ENCODE measurements at places on chromosomes 7 and 10.

GRCh38 chr7:90877201-90877600 is 281.1 kb downstream of the CDK14 start:
- DNase-seq = no peak

- DNase-seq = no peak
Measured at GRCh38 chr10:116891208-116891607, 41.9 kb downstream of the ENO4 start.

- no peak for DNase-seq
Measured at GRCh38 chr7:144384071-144384470, 19.4 kb downstream of the NOBOX start.

- no peak for DNase-seq
Measured at GRCh38 chr10:33045421-33045820, 87.4 kb upstream of the ITGB1 start.

DNA sequence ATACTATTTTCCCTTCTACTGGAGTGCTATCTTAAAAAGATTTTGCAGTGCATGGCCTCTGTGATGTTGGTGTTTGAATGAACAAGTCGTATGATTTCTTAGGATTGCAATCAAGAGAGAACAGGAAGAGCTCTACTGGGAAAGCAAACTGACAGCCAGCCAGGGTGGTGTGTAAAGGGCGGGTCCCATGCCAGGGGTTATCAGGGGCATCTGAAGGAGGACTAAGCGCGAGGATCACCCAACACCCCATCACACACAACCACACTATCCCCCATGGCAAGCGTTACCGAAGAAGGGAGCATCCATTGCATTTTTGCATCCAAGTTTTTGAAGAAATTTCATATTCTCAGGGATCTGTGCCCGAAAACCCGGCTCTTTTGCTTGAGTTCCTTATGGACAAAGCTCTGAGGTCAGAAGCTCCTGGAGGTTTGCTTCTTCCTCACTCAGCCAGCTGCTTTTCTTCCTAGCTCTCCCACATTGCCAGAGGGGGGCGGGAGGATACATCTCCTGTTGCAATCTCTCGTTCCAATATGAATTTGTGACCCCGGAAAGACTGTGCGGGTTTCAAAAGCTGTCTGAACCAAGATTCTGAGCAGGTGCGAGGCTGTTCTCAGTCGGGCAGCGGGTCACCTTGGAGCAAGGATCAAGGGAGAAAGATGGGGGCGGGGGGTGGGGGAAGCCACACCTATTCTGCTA is 5.2 kb downstream of the NEUROD6 start:
- DNase-seq = no peak

DNA sequence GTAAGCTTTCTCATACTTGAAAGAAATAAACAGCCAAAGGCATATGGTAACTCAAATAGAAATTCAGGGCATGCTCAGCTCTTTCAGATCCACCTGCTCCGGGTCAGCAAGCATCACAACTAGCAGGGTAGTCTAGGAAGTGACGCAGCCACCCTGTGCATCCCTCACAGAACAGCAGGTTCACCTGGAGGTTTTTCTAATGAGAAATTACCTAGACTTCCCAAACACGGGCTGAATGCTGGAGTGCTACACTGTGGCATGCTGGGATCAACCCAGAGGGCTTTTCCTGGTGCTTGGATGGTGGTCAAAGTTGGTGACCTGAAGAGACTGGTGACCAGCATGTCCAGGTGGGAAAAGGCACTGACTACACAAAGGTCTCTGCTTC is 66.8 kb upstream of the DNAJB6 start:
- DNase-seq = no peak

- no peak for DNase-seq
Measured at GRCh38 chr10:124025660-124026588, 67.5 kb downstream of the CHST15 start.

GRCh38 chr7:7820939-7821338 is 102.5 kb upstream of the RPA3 start:
- no peak for DNase-seq

GRCh38 chr7:158868764-158869410 is 12.5 kb downstream of the DYNC2I1 start:
- DNase-seq = no peak

DNA sequence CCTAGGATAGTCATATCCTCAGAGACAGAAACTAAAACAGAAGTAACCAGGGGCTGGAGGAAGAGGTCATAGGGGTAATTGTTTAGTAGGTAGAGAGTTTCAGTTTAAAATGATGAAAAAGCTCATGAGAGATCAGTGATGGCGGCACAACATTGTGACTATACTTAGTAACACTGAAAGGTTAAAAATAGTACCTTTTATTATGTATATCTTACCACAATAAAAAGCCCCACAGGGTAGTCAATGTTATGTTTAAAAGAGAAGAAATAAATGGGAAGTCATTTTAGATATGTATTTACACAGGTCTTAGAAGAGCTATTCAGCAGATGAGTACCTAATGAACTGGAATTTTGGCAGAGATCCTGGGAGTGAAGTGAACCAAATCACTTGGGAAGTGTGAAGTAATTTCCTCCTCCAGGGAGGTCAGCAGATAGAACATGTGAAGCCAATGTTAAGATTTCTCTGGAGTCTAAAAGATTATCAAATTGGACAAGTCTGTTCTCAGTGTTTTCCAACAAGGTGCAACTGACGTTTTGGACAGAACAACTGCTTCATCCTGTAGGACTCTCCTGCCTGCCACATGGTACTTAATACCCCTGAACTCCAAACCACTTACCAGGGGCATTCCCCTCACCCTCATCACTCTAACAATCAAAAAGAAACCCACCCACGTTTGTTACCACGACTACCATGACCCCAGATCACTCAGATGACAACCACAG is 6.4 kb downstream of the CDCA7L start:
- DNase-seq = peak; percentile 82

DNA sequence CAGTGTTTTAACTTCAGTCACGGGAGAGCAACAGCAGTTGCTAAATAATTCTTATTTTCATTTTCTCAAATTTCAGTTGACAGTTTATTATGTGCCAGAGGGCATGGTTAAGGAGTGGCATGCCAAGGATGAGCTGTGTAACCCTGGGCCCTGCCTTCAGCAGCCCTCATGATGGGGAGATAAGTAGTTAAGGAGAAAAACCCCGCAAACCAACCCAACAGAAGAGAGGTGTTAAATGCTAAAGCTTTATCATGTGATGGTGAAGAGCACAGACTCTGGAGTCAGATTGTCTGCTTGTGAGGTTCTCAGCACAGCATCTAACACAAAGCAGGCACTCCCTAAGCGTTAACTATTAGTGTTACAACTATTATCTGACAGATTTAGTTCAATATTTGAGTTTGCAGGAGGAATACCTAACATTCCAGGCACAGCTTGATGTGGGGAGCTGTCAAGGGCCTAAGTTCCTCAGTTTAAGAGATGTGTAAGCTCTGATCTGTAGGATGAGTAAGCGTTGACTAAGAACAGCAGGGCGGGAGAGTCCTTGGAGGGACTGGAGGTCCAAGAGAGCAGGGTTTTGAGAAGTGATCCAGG is 29.6 kb downstream of the STAM start:
- DNase-seq = no peak

DNA sequence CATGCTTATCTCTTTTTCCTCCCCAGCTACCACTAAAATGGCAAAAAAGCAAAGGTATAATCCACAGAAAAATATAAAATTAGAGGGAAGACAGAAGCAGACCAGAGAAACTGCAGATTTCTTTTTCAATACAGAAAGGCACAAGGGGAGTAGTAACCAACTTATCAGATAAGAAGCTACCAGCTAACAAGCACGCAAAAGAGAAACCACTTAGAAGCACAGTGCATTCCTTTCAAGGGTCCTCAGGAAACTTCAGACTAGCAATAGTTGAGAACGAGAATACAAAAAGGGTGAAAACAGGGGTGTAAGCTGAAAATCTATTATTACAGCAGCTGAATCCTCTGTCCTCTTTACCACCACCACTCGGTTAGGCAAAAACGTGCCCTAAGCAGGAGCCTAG is 9.9 kb upstream of the OR2A5 start:
- no peak for DNase-seq
